ENCODE measurements at places on chromosomes 13 and 19. TPM values are rescaled to one million over a fixed set of nuclear protein-coding genes. Genes with fewer than 3 reads are reported as not detected.

The KLK12 gene
- 3.0 TPM for polyA plus RNA-seq

The LRRC63 gene
- polyA plus RNA-seq: 0.46 TPM

The GJA3 gene
- 0.14 TPM for polyA plus RNA-seq

GRCh38 chr13:76512721-76513145 lies 373.5 kb downstream of the KCTD12 start:
- H3K27me3 ChIP-seq: no peaks in the 10 kb centered on the region
- no peaks in the 10 kb centered on the region for H3K36me3 ChIP-seq
- H3K27ac ChIP-seq: no peak overlapping the region
- no peak overlapping the region for H3K4me3 ChIP-seq
- no peak for DNase-seq
- no peaks in the 10 kb centered on the region for H3K4me1 ChIP-seq

The FGF22 gene
- polyA plus RNA-seq: 0.25 TPM

DNA sequence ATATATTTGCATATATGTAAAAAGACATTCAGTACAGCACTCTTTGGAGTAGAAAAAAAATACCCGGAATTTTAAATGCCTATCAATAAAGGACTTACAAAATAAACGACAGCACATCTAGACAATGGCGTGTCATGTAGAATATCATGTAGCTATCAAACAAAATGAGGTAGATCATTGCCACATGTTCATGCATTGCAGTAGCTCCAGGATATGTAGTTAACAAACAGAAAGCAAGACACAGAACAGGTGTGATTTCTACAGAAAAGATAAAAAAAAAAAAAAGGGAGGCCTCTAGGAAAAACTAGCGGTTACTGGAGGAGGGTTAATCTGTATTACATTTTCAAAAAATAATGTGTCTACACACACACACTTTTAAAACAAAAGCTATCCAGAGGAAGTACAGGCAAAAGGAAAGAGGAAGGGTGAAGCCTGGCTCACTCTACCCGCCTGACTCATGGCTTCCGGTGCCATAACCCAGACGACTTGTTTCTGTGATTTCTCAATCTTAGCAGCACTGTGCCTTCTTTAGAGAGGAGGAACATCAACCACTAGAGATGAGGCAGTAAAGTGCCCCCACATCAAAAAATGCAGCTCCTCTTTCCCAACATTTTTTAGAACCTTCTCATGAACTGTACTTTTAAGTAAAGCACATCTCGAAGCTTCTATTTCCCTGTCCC lies 6.9 kb downstream of the KCTD12 start:
- no peak overlapping the region for H3K4me3 ChIP-seq
- no peaks in the 10 kb centered on the region for H3K27me3 ChIP-seq
- peak; percentile 36 for DNase-seq
- peaks cover 2% of the 10 kb centered on the region for H3K4me1 ChIP-seq

DNA sequence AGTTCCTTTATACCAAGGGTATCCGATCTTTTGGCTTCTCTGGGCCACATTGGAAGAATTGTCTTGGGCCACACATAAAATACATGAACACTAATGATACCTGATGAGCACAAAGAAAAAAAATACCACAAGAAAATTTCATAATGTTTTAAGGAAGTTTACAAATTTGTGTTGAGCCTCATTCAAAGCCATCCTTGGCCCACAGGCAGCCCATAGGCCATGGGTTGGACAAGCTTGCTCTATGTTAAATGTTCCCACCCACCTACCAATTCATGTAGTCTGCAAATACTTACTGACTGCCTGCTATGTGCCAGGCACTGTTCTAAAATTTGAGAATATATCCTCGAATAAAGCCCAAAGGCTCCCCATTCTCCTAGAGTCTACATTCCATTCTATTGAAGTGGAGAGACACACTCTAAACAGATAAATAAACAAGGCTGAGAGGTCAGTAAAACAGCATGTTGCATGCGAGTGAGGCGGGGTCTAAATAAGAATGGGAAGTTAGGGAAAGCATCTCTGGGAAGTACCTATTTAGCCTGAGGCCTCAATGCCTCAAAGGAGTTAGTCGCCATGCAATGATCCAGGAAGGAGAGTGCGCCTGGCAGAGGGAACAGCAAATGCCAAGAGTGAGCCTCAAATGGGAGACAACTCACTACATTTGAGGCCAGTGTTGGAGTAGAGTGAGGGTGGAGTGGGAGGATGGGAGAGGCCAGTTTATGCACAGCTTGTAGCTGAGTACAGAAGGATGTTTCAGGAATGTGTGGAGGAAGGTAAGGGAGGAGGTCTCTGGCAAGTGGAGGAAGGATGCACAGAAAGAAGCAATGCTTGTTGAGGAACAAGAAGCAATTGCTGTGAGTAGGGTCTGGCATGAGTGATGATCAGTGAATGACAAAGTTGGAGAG lies 52.5 kb upstream of the CLDN10 start:
- H3K27ac ChIP-seq: no peak overlapping the region
- no peaks in the 10 kb centered on the region for H3K36me3 ChIP-seq
- no peaks in the 10 kb centered on the region for H3K27me3 ChIP-seq
- H3K4me1 ChIP-seq: no peaks in the 10 kb centered on the region

DNA sequence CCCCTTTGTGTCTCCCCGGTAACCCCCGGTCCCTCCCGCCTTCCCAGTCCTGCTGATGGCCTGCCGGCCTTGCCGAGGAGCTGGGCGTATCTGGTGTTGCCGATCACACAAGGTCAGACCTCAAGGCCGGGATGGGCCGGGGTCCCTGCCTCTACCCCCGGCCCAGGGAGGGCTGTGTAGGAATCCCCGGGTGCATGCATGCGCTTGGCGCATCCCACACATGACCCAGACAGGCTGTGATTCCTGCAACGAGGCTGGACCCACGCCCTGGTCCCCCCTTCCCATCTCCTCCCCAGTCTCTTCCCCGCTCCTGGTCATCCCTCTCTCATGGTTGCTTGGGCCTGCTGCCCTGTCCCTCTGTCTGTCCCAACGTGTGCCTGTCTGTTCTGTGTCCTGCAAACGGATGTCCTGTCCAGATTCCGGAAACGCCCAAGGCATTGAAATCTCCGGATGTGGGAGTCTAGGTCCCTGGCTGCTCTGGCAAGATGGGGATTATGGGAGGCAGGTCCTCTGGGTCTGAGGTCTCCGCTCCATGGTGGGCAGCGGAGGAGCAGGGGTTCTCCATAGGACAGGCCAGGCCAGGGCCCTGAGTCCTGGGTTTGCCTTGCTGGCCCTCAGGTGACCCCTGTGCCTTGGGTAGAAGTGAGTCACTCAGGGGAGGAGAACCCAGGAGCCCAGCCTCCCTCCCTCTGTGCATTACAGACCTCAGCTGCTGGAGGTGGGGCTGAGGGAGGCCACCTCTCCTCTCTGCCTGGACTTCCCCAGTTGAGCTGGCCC lies 1.6 kb downstream of the PKN1 start:
- H3K27me3 ChIP-seq: no peaks in the 10 kb centered on the region
- H3K27ac ChIP-seq: peak overlapping the region; percentile 11
- H3K4me3 ChIP-seq: peak overlapping the region; percentile 70
- no peak for DNase-seq
- H3K4me1 ChIP-seq: peaks cover 41% of the 10 kb centered on the region
- peaks cover 4% of the 10 kb centered on the region for H3K36me3 ChIP-seq

DNA sequence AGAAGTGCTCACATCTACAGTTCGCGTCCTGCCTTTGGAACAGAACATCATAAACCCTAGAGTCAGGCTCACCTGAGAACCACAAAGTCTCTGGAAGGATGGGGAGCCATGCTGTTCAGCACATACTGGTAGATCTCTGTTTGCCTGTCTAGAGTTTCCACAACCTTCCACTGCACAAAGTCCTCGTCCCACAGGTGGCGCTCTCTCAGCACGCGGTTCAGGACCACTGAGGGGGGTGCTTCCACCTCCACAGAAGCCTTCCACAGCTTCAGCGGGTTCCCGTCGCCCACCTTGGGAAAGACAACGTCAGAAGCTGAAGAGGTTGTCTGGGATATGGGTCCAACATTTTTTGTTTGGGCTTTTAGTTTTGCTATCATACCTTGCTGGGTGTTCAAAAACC lies 93.6 kb downstream of the KL start:
- H3K4me1 ChIP-seq: no peaks in the 10 kb centered on the region
- no peak overlapping the region for H3K4me3 ChIP-seq
- no peak overlapping the region for H3K27ac ChIP-seq
- no peaks in the 10 kb centered on the region for H3K27me3 ChIP-seq

The SYCN gene
- polyA plus RNA-seq: not detected

DNA sequence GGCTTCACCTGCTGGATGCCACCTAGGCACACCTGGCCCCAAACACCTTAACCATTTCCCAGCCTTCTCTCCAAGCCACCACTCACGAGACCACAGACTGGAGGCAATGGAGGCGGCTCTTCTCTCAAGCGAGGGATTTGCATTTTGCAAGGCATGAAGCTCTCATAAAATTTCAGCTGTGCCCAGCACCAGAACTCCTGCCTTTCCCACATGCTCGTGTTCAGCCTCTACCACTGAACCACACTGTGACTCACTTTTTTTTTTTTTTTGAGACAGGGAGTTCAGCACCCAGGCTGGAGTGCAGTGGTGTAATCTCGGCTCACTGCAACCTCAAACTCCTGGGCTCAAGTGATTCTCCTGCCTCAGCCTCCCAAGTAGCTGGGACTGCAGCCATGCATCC lies 10.6 kb downstream of the NANOS3 start:
- H3K27ac ChIP-seq: no peak overlapping the region
- H3K36me3 ChIP-seq: no peaks in the 10 kb centered on the region
- H3K4me1 ChIP-seq: peaks cover 27% of the 10 kb centered on the region
- H3K4me3 ChIP-seq: no peak overlapping the region
- DNase-seq: no peak
- H3K27me3 ChIP-seq: peaks cover 13% of the 10 kb centered on the region

- no peaks in the 10 kb centered on the region for H3K36me3 ChIP-seq
- H3K27me3 ChIP-seq: peaks cover 8% of the 10 kb centered on the region
- no peak for DNase-seq
- no peak overlapping the region for H3K27ac ChIP-seq
Observed at GRCh38 chr13:94997126-94997525, 284.8 kb upstream of the SOX21 start.

GRCh38 chr19:28074773-28075172 lies 1138.2 kb downstream of the UQCRFS1 start:
- no peaks in the 10 kb centered on the region for H3K36me3 ChIP-seq
- no peaks in the 10 kb centered on the region for H3K4me1 ChIP-seq
- H3K4me3 ChIP-seq: no peak overlapping the region
- no peak overlapping the region for H3K27ac ChIP-seq
- no peak for DNase-seq

DNA sequence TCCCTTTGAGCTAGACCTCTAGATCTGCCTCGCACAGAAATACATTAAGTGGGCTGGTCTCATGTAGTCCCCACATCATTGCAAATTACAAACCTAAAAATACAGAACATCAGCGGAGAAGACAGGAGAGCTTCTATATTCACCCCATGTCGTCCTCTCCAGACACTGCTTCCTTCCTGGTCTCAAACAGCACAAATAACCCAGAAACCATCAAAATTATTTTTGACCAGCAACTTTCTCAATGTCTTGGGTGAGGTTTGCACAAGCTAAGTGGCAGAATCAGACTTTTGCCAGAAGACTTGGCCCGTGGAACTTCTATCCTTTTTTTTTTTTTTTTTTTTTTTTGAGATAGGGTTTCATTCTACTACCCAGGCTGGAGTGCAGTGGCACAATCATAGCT lies 28.2 kb downstream of the CLEC17A start:
- H3K27ac ChIP-seq: no peak overlapping the region
- H3K36me3 ChIP-seq: no peaks in the 10 kb centered on the region
- H3K4me1 ChIP-seq: no peaks in the 10 kb centered on the region

DNA sequence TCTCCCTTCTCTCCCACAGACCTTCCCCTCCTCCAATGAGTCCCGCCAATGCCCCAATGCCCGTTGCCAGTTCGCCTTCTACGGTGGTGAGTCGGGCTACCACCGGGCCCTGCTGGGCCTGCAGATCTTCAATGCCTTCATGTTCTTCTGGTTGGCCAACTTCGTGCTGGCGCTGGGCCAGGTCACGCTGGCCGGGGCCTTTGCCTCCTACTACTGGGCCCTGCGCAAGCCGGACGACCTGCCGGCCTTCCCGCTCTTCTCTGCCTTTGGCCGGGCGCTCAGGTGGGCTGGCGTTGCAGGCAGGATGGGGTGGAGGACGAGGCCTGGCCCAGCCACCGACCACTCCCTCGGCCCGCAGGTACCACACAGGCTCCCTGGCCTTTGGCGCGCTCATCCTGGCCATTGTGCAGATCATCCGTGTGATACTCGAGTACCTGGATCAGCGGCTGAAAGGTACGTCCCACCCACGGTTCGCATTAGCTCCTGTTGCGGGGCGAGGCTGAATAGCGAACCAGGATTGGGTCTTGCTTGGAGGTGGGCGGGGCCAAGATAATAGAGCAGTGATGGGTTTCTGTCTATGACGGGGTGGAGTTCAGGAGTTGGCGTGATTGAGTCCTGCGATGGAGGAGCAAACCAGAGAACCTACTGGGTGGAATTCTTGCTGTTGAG lies 11.1 kb downstream of the SLC44A2 start:
- no peaks in the 10 kb centered on the region for H3K27me3 ChIP-seq
- no peaks in the 10 kb centered on the region for H3K4me1 ChIP-seq
- no peak overlapping the region for H3K4me3 ChIP-seq
- no peak for DNase-seq
- peaks cover 69% of the 10 kb centered on the region for H3K36me3 ChIP-seq

- no peaks in the 10 kb centered on the region for H3K4me1 ChIP-seq
- H3K4me3 ChIP-seq: no peak overlapping the region
- no peak for DNase-seq
- no peaks in the 10 kb centered on the region for H3K27me3 ChIP-seq
Observed at GRCh38 chr13:41611385-41611784, 154.0 kb downstream of the RGCC start.

The PALM3 gene
- 0.18 TPM for polyA plus RNA-seq

DNA sequence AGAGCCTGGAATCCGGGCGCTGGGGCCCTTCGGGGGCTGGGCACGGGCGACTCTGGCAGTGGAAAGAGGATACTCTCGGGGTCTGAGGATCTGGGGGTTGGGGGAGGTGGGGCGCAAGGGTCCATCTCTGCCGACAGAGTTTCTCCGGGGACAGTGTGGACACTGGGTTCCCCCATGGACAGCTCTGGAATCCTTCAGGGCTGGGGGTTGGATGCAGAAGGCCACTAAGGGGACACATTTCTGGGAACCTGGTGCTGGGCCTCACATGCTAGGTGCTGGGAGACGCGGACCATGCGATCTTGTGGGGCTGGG lies 2.3 kb downstream of the TGFBR3L start:
- H3K4me1 ChIP-seq: peaks cover 37% of the 10 kb centered on the region
- no peak overlapping the region for H3K27ac ChIP-seq
- H3K4me3 ChIP-seq: peak overlapping the region; percentile 44
- DNase-seq: no peak

- DNase-seq: no peak
- no peak overlapping the region for H3K4me3 ChIP-seq
- H3K4me1 ChIP-seq: no peaks in the 10 kb centered on the region
- H3K27me3 ChIP-seq: no peaks in the 10 kb centered on the region
- H3K27ac ChIP-seq: no peak overlapping the region
- H3K36me3 ChIP-seq: no peaks in the 10 kb centered on the region
Observed at GRCh38 chr19:49231389-49231788, 73.8 kb downstream of the TRPM4 start.

The COMP gene
- polyA plus RNA-seq: 1.5 TPM

- H3K4me1 ChIP-seq: no peaks in the 10 kb centered on the region
- H3K4me3 ChIP-seq: no peak overlapping the region
- H3K36me3 ChIP-seq: no peaks in the 10 kb centered on the region
- no peak for DNase-seq
Observed at GRCh38 chr19:5246554-5247155, 94.0 kb downstream of the PTPRS start.

The ZGLP1 gene
- 29.8 TPM for polyA plus RNA-seq
